ENCODE measurements at places on chromosomes 2 and 18.

- no peak for DNase-seq
Measured at GRCh38 chr2:226155093-226155875, 644.3 kb downstream of the IRS1 start.

- no peak for DNase-seq
Measured at GRCh38 chr2:64380853-64381527, 73.0 kb upstream of the LGALSL start.

- DNase-seq: no peak
Measured at GRCh38 chr18:10119991-10120390, 206.2 kb downstream of the VAPA start.

DNA sequence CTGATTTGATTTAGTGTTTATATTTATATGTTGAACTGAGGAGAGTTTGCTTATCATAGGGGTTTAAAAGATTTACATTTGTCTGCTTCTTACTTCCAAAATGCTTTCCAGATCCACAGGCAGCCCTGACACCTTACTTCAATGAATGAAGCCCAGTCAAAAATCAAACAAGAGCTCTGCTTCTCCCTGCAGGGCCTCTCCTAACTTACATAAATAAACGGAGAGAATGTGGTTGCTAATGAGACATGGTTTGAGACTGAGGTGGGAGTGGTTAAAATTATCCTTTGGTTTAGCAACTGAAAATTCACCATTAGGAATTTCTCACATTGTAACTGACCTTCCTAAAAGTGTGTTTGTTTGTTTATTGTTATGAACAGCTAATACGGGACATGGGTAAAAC, 612.3 kb upstream of the FANCL start:
- DNase-seq: no peak

- no peak for DNase-seq
Measured at GRCh38 chr2:170177950-170178781, at the start of gene MYO3B. Gene MYO3B (plus strand): TSS chr2:170178147. CDS start chr2:170178288, 141 bp downstream.

Data from NCI-H446 treated with DMSO at 0.1 percent for 48 hours (cell line).